ENCODE measurements at places on chromosomes 16 and 17.

DNA sequence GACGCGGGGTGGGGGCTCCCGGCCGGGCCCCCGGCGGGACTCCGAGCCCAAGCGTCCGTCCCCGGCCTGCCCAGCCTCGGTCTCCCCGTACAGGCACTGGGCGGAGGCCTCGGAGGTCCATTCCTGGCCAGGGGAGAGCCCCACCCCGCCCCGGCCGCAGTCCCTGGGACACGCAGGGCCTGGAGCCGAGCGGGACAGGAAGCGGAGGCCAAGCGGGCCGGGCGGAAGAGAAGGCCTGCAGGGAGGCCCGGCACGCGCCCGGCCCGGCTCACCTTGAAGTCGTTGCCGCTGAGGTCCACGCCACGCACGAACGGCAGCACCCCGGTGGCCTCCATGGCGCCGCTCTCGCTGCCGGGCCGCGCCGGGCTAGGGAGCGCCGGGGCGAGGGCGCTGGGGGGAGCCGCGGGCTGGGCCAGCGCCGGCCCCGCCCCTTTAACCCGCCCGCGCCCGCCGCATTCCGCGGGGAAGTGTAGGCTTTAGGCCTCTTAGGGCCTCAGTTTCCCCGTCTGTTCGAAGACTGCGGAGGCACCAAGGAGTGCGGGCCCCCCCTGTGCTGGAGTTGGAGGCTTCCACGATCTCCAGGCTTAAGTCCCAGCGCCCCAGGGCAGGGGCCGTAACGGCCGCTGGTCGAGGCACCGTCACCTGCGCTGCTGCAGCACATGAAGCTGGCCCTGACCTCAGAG, at the start of gene FLII:
TSS of gene FLII (minus strand) at position 383 of the 683 bp plus-strand sequence. CDS start at position 335, 48 bp downstream.
- peak; percentile 32 for DNase-seq

DNA sequence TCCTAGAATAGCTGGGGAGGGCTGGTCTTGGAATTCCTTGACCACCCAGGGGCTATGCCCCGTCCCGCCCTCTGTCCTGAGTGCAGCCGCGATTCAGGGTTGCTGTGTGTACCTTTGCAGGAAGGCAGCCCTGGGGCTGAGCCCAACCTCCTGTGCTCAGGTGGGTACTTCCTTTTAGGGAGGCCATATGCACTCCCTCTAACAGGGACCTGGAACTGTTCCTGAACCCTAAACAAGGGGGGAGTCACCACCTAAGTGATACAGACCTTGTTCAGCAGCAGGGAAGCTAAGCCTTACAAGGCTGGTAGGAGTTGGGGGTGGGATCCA, 24.6 kb downstream of the LLGL2 start:
- DNase-seq = no peak

GRCh38 chr16:78813661-78814311, 714.3 kb downstream of the WWOX start:
- no peak for DNase-seq

- no peak for DNase-seq
These were observed 210.0 kb upstream of the TOX3 start for GRCh38 chr16:52756812-52757517.

DNA sequence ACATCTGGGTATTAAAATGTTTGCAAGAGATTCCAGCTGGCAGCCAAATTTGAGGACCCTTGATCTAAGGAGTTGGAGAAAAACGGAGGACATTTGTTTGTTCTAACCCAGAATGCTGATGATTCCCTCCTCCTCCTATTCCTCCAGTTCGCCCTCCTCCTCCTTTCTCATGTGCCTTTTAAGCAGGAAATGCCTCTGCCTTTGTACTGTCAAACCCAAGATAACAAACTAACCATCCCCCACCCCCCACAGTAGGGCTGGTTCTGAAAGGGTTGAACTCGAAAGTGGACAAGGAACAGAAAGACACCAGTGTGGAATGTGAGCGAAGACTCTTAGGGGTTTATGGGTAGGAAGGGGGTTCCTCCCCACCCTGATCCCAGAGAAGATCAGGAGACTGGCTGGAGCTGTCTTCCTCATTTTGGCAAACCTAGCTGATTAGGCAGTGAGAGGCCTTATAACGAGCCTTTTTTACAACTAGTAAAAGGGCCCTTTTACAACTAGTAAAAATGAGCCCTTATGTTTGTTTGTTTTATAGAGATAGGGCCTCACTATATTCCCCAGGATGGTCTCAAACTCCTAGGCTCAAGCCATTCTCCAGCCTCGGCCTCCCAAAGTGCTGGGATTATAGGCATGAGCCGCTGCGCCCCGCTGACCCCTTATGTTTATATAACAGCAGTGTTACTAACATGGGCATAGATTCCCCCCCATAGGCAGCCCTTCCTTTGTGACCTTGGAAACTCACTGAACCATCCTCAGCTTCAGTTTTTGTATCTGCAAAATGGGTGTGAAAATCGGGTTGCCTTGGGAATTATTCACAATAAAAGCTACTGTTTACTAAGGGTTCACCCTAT, 975 bp downstream of the CHD9 start:
- peak; percentile 27 for DNase-seq

- DNase-seq = peak; percentile 69
These were observed 5.1 kb downstream of the CYB5D1 start for GRCh38 chr17:7862692-7863437.

DNA sequence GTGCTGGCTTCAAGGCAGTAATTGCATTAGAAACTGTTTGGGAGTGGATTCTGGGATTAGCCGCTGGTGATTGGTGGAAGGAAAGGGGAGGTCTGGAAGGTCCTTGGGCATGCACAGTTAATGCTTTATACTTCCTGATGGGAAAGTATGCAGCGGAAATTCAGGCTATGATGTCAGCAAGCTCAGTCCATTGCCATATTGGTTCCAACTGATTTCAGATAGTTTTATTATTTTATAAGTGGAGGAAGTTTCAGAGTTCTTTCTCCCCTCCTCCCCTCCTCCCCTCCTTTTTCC, 8.1 kb upstream of the CMTR2 start:
- no peak for DNase-seq

DNA sequence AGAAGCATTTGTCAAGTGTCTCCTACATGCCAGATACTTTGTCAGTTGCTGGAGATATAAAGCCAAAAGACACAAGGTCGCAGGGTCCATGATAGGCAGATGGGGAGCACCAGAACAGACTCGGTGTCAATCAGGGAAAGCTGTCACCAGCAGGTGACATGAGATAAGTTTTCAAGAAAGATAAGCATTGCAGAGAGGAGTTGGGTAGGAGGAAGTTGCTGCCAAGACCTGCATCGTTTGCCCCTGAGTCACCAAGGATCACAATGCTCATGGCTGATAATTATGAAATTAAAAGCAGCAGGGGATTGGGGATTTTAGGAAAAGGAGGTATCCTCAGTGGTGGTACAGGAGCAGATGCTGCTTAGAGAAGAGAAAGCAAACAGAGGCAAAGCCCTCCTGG, 551.1 kb upstream of the CDH11 start:
- no peak for DNase-seq

DNA sequence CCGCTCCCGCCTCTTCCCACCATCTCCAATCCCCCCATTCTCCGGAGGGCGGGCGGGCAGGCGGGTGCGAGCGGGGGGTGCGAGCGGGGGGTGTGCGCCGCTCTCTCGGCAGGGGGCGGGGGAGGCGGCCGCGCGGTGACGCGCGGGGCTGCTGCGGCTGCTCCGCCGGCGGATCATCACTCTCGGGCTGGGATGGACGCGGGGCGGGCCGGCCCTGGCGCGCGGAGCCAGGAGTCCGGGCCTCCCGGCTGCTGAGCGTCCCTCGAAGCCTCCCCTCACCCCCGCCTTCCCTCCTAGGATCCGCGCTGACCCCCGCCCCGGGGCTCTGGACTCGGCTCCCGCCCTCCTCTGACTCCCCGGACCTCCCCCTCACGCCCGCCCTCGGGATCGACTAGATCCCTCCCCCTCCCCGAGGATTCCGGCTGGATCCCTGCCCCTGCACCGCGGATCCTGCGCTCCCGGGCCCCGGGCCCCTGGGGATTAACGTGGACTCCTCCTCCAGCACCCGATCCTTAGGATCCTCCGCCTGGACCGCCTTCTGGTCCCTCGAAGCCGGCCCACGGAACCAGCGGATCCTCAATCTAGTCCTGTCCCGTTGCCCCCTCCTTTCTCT, 946 bp upstream of the TMEM256 start:
- DNase-seq = no peak

- no peak for DNase-seq
These were observed 82.8 kb upstream of the MED9 start for GRCh38 chr17:17393976-17394375.

DNA sequence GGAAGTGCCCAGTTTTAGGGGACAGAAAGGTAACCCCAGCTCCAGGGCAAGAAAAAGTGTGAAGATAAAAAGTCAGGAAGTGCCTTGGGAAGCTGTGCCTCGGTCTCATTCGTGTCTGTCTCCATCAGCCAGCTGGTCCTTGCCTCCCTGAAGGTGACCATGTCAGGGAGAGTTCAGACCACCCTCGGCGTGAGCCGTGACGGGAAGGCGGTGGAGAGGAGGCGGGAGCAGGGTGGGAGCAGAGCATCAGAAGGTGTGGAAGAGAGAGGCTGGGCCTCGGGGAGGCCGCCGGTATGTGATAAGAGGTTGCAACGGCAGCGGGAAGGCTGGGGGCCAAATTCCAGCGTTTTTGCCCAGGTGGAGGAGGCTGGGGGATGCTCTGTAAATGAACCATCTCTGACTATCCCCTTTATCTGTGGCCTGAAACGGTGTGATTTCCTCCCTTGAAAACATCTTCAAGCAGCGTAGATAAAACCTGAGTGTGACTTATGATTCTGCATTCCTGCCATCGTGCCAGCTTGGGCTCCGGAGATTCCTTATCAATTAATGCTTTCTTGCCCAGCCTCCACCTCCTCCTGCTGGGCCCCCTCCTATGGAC, 251.8 kb downstream of the IRF8 start:
- no peak for DNase-seq

GRCh38 chr17:51044976-51045375, 75.7 kb downstream of the SPAG9 start:
- DNase-seq = no peak

DNA sequence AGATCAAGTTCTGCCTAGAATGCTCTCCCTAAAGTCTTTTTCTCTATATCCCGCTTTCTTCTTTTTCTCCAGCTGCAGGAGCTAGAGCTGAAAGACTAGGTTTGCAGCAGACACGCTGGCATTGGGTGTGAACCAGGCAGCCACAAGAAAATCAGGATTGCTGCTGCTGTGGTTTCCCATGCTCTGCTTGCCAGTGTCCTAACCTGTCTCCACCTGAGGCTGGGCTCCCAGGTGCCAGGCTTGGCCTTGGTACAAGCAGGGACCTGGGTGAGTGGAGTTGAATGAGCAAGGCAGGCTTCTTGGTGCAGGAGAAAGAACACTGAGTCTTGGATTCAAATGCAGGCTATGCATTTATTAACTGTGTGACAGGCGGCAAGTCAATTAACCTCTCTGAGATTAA, 440.3 kb upstream of the MAF start:
- DNase-seq = no peak

DNA sequence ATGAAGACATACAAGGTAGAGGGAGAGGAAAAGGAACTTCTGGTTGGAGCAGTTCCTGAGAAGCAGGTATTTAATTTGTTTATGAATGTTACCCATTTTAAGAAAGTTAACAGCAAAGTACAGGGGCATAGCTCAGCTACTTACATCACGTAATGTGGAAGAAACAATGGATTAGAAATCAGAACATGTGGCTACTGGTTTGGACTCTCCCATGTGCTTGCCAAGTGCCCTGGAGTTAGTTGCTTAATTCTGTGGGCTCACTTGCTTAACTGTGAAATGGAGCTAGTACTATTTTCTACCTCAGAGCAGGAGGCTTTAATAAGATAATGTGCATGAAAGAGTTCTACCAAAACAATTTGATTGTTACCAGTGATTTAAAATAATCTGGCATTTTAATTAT, 27.3 kb downstream of the RSPRY1 start:
- no peak for DNase-seq

- no peak for DNase-seq
These were observed 27.8 kb downstream of the ENDOV start for GRCh38 chr17:80442764-80443163.

GRCh38 chr17:40666331-40666730, 1.4 kb upstream of the KRT222 start:
- DNase-seq = no peak

- DNase-seq = no peak
These were observed 74.2 kb upstream of the NLK start for GRCh38 chr17:27968206-27968732.

DNA sequence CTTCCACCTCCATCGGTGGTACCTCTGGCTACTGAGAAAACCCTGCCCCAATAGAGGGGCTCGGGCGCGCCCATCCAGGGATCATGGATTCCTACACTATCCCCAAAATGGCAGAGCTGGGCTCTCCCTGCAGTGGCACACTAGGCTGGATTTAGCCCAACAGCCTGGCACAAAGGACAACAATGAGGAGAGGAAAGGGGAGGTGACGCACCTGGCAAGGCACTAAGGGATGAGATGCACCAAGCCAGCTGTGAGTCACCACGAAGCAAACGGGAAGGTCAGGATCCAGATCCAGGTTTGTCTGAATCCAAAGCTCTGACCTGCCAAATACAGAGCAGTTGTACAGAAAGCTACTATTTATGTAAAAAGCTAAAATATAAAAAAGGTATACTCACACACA, 18.1 kb downstream of the UBE2O start:
- no peak for DNase-seq
